SHP77 (cell line): ENCODE measurements at places on chromosomes 16 and 17.

GRCh38 chr16:70364399-70364798 lies 17.7 kb downstream of the DDX19A start:
- DNase-seq: no peak

GRCh38 chr17:7631398-7632380 lies 1.8 kb downstream of the SHBG start:
- no peak for DNase-seq

DNA sequence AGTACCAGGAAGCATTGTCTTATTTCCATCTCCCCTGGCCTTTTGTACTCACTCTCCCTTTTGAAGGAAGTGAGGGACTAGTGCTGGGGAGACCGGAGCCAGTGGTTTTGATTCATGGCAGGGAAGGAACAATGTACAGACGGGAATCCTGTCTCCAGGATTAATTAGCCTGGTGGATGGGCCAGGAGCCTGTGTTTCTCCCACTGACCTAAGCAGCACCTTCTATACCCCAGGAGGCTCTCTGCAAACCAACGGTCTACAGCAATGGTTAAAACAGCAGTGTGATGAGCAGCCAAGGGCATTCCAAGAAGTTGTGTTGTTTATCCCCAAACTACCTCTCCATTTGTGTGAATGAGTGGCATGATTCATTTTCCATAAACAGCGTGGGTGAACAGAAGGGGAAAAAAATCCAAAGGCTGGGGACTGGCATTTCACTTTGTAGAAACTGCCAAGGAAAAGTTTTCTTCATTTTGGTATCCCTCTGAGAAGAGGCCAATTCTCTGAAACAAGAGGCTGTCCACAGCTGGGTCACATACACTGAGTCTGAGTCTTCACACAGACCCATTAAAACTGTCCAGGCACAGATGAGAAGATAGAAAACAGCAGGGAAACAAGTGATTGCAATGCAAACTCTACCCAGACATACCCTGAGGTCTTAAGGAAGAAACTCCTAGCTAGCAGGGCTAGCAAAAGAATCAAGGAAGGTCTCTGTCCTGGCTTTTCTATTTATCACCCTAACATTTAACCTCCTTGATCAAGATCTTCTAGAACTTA lies 18.1 kb downstream of the ANKFN1 start:
- DNase-seq: no peak

GRCh38 chr17:77374170-77374936 lies 233.6 kb downstream of the SEC14L1 start:
- DNase-seq: no peak

- DNase-seq: no peak
These were observed 5.3 kb upstream of the OSGIN1 start for GRCh38 chr16:83947642-83948234.

- no peak for DNase-seq
These were observed 158.4 kb downstream of the CCDC182 start for GRCh38 chr17:57586742-57587141.

DNA sequence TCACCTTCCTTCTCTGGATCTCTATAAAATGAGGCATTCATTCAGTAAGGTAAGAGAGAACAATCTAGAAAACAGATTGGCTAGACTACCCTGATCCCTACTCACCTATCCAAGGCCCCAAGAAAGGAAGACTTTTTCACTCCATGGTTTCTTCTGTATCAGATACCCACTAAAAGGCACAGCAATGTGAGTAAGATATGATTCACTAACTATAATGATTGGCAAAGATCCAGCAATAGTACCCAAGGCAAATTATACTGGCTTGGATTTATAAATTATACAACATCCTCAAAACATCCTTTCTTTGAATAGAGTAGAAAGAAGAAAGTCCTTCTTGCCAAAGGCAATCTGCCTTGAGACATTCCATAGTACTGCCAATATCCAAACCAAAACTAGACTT lies 1432.0 kb upstream of the GOT2 start:
- no peak for DNase-seq

DNA sequence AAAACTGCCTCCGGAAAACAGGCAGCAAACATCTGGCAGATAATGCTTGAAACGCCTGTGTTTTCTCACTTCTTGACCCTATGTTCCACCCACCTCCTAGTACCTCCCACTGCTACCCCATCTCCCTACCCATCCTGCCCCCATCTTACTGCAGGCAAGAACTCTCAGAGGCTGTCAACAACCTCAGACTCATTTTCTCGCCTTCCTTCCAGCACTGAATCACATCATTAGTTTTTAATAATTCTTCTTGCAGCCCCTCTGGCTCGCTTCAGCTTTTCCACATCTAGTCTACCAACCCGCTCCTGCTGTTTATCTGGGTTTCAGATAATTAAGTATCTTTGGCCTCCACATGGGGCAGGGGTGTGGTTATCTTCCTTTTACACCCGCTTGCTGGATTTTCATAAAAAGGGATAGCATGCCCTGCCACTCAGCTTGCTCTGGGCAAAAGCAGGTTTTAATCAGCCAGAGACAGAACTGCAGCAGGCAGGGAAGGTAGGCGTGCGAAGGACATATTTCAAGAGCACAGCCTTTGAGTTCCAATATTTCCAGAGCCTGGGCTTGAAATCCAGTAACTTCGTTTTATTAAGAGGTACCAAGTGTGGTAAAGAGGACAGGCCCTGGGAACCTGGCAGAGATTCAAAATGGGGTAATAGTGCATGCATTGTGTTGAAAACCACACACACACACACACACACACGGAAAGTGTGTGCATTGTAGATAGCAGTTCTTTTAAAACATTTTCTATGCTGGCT lies 87.5 kb downstream of the BMERB1 start:
- no peak for DNase-seq

GRCh38 chr17:77049440-77049839 lies 91.3 kb upstream of the SEC14L1 start:
- DNase-seq: peak; percentile 66

- DNase-seq: peak; percentile 96
These were observed 5.4 kb downstream of the ATPAF2 start for GRCh38 chr17:18033442-18034099.

- DNase-seq: no peak
These were observed 2.4 kb downstream of the ARHGDIA start for GRCh38 chr17:81868674-81869220.

DNA sequence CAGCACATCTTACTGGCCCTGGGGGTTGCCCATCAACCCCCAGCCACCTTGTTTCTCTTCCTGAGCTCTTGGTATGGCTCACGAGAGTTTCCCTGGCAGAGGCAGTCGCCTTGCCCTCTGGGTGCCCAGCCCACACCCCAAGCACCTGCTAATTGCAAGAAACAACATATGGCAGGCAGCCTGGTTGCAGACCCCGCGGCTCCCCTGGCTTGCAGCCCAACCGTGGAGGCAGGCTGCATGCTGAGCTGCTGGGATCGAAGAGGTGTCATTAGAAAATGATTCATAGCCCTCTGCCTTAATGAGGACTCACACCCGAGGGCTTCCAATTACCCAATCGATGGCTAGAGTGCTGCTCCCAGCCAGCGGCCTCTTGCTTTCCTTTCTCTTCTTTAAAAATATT lies 115.7 kb downstream of the TMEM114 start:
- no peak for DNase-seq

- no peak for DNase-seq
These were observed 427.5 kb downstream of the CDH13 start for GRCh38 chr16:83054283-83054682.

- DNase-seq: no peak
These were observed 1.5 kb downstream of the MCRIP1 start for GRCh38 chr17:81831563-81831956.

- no peak for DNase-seq
These were observed 23.8 kb downstream of the UNC13D start for GRCh38 chr17:75820094-75821080.

DNA sequence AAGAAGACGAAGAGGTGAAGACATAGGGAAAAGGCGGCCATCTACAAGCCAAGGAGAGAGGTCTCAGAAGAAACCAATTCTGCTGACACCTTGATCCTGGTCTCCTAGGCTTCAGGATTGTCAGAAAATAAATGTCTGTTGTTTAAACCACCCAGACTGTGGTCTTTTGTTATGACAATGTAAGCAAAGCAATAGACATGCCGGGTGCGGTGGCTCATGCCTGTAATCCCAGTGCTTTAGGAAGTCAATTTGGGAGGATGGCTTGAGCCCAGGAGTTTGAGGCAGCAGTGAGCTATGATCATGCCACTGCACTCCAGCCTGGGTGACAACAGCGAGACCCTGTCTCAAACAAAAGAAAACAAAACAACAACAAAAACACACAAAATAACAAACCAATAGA lies 64.4 kb downstream of the HAPSTR1 start:
- DNase-seq: no peak

DNA sequence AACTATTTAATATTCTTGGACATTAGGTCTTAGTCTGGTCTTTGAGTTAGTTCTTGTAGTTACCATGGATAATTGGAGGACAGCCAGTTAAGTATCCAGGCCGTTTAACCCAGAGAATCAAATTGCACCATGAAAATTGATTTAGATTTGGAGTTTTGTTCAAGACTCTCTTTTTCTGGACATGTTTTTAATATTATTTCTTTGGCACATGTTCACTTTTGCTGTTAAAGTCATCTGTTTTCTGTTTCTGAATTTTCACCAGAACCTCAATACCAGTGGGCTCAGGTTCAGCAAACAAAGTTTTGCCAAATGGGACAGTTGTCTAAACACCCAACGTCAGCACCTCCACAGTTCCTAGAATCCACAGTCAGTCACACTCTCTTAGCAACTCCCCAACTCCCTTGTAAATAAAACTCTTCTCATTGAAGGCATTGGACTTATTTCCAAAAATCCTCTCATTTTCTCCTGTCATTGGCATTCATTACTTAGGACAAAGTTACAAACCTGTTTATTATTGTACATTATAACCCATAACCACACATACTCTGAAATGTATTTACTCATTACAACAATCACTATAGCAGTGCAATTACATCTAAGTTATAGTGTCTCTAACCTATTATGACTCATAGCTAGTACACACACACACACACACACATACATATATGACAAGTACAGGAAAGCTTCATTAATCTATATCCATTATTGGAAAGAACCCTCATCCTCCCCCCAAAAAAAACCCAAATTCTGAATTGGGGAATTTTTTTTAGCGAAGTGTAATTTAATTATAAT lies 33.5 kb upstream of the DNAH9 start:
- DNase-seq: no peak

- DNase-seq: no peak
These were observed 73.3 kb downstream of the IRX5 start for GRCh38 chr16:55003916-55004315.

DNA sequence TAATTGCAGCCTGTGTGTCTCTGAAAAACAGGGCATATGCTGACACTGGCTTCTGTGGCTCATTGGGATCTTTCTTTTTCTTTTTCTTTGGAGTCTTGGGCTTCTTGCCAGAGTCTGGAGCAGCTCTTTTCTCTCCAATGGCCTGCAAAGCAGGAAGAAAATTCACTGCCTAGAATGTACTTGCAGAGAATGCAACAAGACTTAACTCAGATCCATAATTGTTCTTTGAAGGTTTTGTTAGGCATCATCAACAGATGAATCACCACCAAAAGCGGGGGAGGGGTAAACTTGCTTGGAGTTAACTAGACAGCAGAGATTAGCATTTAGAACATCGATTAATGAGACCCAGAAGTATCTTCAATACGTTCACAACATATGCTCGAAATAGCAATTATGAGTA lies 100.9 kb downstream of the TOX3 start:
- no peak for DNase-seq

DNA sequence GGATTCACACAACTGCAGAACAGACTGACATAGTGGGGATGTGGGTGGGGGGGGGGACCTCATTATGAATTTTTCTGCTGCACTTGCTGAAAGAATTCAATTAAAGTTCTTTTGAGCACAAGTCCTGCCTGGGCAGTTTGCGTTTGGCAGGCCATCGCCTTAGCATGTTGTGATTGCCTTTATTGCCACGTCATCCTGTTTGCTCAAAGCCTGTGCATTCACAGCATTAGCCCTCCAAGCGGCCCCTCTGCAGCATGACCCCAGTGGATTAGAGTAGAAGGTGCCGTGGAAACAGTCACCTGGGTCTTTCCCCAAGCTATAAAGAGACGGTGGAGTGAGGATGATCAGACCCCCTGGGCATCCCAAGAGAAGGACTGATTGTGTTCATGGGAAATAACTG lies 17.2 kb downstream of the MSI2 start:
- DNase-seq: no peak

DNA sequence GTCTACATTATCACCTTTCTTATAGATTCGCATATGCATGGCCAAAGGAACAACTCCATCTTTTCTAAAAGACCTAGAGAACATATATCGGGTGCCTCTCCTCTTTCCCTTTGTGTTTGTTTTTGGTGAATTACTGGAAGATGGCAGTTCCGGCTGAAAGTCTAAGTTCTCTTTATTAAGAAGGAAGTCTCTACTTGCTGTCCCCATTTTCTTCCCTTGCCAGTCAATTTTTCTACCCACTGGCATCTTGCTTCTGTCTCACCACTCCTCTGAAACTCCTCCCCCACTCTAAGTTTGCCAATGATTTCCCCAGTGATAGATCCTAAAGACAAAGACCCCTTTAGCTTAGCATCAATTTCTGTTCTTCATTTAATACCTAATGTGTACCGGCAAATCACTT lies 93.9 kb upstream of the CORO6 start:
- DNase-seq: no peak

GRCh38 chr17:67557921-67558320 lies 159.8 kb upstream of the NOL11 start:
- DNase-seq: no peak

DNA sequence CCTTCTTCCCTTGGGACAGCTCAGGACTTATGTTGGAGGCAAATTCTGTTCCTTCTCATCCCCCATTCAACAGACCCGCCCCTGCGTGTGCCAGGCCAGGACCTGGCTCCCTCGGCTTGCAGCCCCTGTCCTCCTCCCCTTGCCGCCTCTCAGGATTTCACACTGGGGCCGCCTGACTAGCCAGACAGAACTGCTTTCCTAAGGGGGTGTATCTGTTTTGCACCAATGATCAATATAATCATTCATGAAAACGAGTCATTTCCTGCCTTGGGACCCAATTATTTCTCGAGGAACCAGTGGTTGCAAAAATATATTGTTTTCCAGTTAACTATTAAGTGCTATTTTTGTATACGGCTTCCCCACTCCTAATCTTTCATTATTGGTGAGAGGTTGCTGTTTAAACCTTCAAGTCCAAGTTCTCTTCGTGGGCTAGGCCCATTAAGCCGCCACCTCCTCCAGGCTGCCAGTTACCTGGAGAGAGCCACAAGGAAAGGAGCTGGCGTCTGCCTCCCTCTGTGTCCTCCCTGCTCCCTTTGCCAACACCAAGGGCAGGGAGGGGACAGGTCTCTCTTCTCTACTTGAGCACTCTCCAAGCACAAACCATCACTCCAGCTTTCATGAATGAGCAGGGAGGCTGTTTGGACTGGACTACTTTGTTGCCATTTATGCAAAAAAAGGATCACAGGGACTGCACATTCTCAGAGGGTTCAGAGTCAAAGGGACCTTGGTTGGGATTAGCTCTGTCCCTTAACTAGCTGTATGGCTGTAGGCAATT lies 8.9 kb downstream of the DCAKD start:
- DNase-seq: no peak

DNA sequence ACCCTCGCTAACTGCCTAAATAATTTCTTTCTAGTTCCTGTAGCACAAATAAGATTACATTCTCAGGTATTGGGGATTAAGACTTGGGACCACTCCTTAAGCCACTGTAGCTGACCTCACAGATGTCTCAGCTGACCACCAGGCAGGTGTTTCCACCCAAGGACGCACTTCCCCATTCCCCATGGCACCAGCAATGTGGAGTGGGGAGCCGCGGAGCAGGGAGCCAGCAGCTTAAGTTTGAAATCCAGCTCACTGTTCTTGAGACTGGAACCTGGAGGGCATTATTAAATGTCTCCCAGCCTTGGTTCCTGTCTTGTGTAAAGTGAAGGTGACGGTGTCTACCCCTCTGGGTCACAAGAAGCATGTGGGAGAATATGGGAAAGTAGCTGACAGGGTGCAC lies 249.4 kb upstream of the CACNG5 start:
- no peak for DNase-seq
